ENCODE measurements at places on chromosomes 7 and 10.

DNA sequence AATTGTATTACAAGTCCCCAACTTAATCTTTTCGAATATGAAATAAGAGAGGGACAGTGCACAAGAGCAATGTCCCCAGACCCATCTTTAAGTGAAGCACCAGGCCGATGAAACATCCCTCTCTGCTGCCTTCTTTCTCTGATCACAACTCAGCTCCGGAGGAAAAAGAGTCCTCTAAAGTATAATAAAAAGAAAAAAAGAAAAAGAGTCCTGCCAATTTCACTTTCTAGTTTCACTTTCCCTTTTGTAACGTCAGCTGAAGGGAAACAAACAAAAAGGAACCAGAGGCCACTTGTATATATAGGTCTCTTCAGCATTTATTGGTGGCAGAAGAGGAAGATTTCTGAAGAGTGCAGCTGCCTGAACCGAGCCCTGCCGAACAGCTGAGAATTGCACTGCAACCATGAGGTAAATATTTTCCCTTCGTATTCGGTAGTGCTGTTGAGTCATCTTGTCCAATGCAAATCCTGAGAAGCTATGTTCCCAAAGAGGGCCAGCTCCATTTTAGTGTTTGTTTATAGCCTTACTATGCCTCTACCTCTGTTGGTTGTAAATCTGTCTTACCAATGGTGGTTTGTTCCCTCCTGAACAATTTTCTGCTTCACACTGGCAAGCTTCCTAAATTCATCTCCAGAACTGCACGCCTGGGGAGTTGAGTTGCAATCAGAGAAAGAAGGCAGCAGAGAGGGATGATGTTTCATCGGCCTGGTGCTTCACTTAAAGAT lies at the start of gene IFIT2:
Gene IFIT2, plus strand, starts transcription at position 326 of the 725 bp plus-strand sequence. Its CDS starts 78 bp downstream, at position 404.
- DNase-seq, result no peak

DNA sequence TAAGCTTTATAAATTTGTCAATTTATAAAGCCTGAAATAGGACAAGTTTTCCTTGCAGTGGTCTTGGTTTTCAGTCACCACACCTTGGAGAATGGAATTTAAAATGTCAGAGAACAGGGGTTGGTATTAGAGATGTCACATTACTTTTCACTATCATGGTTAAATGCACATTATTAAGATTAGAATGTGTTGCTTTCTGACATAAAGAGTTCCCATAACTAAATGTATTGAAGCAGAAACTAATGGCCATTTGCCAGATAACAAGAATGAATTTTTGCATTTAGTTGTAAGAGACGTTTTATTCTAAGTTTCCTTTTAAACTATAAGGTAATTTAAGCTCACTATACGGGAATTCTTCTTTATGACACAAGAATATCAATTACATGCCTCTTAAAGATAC lies 172.3 kb downstream of the ARL4A start:
- DNase-seq, result no peak

DNA sequence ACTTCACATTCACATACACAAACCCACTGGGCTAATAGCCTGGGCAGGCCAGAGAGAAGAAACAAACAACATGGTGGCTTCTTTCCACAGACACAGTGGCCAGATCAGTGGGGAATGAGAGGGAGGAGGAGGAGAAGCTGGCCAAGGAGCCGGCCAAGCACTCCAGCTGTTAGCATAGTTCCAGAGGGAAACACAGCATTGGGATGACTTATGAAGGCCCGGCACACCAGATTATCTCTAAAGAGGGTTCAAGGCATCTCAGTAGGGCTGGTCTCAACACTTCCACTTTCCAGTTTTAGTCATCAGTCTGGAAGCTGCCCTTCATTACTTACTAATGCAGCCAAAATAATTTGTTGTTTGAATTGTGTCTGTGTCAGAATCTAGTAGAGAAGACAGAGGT lies 42.1 kb upstream of the GPR26 start:
- DNase-seq, result no peak

GRCh38 chr10:60937022-60937421 lies 7.0 kb downstream of the RHOBTB1 start:
- DNase-seq, result no peak

Measured in stimulated activated CD4-positive, alpha-beta T cell treated with anti-CD3 and anti-CD28 coated beads, TNF-alpha, amount 100 ng/mL, for 24 hours (primary cell).